Hepatic stellate cell (primary cell): ENCODE measurements at places on chromosomes 2 and 18.

DNA sequence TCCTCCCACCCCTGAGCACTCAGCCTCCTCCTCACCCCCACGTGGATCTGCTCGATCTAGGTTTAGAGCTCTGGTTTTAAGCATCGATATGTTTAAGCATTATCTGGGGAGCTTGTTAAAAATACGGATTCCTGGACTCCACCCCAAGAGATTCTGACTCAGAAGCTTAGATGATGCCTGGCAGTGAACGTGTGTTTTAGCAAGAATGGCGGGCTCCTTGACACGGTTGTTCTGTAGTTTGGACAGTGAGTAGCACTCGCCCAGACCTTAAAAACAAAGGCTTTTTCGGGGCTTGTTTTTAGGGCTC is 47.3 kb downstream of the LDLRAD4 start:
- DNase-seq, result no peak

- DNase-seq, result no peak
Observed at GRCh38 chr18:58228762-58229161, 184.7 kb downstream of the NEDD4L start.

GRCh38 chr2:241809383-241810306 is 652 bp downstream of the NEU4 start:
- peak; percentile 14 for DNase-seq

DNA sequence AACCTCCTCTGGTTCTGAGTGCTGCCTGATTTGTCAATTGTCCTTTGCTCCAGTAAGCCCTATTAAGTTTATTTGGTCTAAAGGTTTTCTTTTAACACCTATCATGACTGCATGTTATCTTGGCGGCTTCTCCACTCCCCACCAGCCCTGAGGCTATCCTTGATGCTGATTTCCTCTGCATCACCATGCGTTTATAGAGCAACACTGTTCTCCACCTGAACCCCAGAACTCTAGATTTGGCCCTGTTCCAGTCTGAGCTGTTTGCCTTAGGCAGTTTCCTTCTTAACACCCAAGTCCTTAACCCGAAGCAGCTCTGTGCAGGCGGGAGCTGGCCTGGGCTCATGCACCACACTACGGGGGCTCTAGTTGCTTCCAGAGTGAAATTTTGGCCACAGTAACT is 98.2 kb upstream of the NPAS2 start:
- no peak for DNase-seq

GRCh38 chr2:205646680-205647079 is 35.6 kb upstream of the NRP2 start:
- DNase-seq, result no peak
